ENCODE measurements at places on chromosomes 12 and 14.
A peak's percentile ranks its signal among the peaks of the same experiment; 100 is the strongest.

- no peak for DNase-seq
Measured at GRCh38 chr14:99515301-99516155, 34.3 kb downstream of the CCNK start.

- peak; percentile 65 for DNase-seq
Measured at GRCh38 chr14:93954900-93955849, 21.2 kb downstream of the ASB2 start.

DNA sequence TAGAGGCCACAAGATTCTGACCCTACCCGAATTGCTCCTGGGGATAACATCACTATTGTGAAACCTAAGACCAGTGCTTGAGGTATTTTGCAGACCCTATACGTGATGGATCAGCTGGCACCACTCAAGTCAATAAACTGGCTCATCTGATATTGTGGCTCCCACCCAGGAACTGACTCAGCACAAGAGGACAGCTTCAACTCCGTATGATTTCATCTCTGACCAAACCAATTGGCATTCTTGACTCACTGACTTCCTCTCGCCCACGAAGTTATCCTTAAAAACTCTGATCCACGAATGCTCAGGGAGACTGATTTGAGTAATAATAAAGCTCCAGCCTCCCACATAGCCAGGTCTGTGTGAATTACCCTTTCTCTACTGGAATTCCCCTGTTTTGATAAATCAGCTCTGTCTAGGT is 1036.1 kb upstream of the TMEM132C start:
- DNase-seq, result no peak

- no peak for DNase-seq
Measured at GRCh38 chr14:44798386-44799242, 163.1 kb downstream of the KLHL28 start.

DNA sequence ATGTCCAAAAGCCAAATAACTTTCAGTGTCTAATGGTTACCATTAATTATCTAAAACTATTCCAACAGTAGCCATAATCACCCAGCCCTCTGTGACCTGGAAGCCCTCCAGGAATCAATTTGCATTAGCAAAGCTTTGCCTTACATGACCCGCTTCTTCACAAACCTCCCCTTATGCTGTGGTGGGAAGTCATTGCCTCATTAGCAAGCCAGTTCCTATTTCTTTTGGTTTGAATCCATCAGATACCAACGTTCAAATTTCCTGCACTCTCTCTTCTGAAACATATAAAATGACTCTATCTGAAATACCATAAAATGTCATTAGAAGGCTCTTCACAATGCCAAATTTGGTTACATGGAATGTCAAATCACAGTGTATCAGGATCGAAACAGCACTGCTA is 268.3 kb upstream of the PRKD1 start:
- DNase-seq, result no peak

DNA sequence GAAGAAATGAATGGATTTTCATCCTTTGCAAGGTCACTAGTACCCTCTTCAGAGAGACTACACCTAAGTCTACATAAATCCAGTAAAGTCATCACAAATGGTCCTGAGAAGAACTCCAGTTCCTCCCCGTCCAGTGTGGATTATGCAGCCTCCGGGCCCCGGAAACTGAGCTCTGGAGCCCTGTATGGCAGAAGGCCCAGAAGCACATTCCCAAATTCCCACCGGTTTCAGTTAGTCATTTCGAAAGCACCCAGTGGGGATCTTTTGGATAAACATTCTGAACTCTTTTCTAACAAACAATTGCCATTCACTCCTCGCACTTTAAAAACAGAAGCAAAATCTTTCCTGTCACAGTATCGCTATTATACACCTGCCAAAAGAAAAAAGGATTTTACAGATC is 40.8 kb downstream of the SPATA7 start:
- no peak for DNase-seq

- DNase-seq, result no peak
Measured at GRCh38 chr14:61647704-61648103, 47.6 kb upstream of the HIF1A start.

DNA sequence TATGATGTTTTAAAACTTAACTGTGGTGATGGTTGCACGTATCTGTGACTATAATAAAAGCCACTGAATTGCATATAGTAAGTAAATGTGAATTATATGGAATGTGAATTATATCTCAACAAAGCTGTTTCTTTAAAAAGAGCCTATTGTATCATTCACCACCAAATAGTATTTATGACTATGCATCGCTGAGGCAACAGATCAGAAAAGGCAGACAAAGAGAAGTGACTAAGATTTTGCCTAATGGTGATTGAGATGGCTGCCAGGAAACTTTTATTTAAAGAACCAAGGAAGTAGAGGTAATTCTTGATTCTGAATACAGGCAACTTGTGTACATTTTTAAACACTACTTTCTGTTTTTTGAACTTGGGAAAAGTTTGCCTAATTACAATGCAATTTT is 31.7 kb downstream of the DHRS7 start:
- no peak for DNase-seq

DNA sequence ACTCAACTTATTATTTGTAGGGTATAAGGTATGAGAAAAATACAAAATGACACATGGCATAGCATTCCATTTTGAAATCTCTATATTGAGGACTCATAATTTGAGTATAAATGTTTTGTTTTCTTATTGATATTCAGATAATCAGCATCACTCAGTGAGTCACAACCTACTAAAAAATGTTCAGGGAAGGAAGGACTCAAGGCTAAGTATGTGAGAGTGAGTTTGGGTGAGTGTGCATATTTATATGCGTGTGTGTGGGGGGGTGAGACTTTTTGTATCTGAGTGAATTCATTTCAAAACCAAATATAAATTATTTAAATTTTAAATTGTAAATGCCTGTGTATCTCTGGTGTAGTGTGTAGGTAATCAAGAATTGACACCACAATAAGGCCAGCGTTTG is 87.8 kb upstream of the PRKD1 start:
- no peak for DNase-seq

DNA sequence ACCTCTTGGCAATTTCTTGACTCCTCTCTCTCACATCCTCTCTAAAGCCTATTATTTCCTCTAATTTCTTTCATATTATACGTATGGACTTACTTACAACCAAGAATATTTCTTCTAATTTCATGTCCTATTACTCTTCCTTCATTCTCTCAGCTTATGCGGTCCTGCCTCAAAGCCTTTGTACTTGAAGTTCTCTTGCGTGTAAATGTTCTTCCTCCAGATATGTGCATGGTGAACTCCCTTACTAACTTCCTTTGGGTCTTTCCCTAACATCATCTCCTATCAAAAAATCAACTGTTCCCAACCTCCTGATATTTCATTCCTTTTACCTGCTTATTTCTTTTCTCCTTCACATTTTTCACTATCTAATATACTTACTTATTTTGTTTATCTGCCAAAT is 23.1 kb downstream of the DNAL1 start:
- no peak for DNase-seq

DNA sequence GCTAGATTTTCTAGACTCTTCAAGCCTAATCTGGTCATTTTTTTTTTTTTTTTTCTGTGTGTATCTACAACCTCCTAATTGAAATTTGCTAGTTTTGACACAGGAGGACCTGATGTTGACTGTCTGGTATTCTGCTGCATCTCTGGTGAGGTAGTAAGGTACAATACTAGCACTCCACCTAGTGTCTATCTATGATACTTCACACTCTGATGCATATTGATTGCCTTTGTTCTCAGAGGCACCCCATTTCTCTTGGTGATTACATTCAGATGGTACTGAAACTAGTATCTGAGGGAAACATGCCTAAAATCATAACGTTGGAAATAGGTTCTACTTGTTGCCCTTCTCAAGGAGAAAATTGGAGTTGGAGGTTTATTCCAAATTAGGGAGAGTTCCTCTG is 930.5 kb upstream of the NOVA1 start:
- no peak for DNase-seq

- no peak for DNase-seq
Measured at GRCh38 chr14:90491911-90492531, 95.2 kb downstream of the CALM1 start.

GRCh38 chr12:52856787-52857186 is 8.0 kb upstream of the KRT78 start:
- no peak for DNase-seq

- DNase-seq, result no peak
Measured at GRCh38 chr14:104892531-104893434, 27.7 kb downstream of the CEP170B start.

- no peak for DNase-seq
Measured at GRCh38 chr14:100816286-100816949, 9.5 kb upstream of the MEG3 start.

DNA sequence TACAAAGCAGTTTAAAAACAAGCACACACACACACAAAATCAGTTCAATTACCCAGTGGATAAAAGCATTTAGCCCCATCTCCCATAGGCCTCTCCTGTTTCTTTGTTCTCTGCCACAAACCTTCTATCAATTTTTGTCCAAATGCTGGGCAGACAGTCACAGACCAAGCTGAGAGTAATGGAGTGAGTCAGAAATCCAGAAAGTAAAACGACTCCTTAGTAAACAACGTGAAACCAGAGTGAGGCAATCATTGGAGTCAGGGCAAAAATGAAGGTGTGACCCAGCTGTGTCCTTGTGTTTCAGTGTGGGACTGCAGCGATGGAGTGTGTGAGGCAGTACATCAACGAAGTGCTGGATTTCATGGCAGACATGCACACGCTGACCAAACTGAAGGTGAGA is 102.0 kb downstream of the PRIMA1 start:
- no peak for DNase-seq

- DNase-seq, result no peak
Measured at GRCh38 chr12:39287409-39287808, 155.5 kb downstream of the KIF21A start.

- no peak for DNase-seq
Measured at GRCh38 chr14:42687421-42687820, 1080.7 kb downstream of the LRFN5 start.

GRCh38 chr14:58118097-58118815 is 33.8 kb downstream of the ARMH4 start:
- no peak for DNase-seq

DNA sequence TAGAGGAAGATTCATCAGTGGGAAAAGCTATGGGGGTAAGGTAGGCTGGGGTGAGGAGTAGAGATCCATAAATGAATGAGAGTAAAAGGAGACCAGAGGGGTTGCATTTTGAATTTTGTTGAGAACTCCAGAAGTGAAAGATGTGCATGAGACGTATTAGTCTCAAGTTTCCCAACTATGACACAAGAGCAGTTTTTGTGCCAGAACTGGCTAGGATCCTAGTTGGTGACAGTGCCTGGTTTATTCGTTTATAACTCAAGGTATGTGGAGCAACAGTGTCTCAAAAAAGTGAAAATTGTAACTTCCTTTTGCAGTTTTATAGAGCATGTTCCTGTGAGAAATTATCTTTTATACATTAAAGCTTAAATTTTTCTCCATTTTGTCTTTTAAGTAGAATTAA is 377.0 kb downstream of the NPAS3 start:
- no peak for DNase-seq

DNA sequence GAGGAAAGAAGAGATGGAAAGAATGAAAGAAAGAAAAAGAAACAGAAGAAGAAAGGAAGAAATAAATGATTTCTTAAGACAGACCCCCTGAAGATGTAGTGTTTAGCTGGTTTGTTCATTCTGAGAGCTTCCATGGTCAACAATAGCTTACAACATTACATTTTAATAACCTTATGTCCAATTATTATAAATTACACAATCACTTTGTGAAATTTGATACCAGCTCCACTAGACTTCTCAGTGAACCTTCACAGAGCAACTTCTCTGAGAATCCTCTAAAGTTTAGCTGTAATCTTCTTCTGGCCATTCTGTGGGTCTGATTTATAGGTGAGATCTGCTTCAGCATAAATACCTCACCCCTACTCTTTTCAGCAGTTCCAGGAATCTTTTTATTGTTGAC is 27.9 kb downstream of the SIX1 start:
- no peak for DNase-seq

- peak; percentile 17 for DNase-seq
Measured at GRCh38 chr14:55333711-55334485, 62.7 kb downstream of the FBXO34 start.

- DNase-seq, result no peak
Measured at GRCh38 chr12:82470906-82471512, 112.7 kb downstream of the METTL25 start.

DNA sequence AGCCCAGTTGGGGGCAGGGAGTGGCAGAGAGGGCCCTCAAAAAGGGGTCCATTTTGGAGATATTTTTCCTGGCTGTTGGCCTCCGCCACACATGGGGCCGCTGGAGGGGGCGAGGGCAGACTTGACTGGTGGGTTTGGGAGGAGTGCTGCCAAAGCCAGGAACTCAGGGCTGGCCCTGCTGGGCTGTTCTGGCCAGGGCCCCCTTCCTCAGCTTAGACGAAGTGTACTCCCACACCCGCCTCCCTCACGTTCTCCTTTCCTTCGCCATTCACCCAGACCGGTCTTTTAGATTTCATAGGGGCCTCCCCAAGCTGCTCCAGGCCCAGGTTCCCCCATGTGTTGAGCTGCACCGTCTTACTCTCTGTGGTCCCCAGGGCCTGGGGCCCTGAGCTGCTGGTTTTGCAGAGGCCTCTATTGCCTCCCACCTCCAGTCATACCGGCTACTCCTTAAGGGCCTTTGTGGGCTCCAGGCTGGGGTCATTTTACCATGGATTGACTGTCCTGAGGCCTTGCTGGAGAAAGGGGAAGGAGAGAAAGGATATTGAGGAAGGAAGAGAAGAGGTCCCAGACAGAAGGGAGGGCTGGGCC is 1.3 kb downstream of the KRT7 start:
- DNase-seq, result no peak

GRCh38 chr12:53327435-53328042 is 6.1 kb upstream of the AAAS start:
- no peak for DNase-seq

DNA sequence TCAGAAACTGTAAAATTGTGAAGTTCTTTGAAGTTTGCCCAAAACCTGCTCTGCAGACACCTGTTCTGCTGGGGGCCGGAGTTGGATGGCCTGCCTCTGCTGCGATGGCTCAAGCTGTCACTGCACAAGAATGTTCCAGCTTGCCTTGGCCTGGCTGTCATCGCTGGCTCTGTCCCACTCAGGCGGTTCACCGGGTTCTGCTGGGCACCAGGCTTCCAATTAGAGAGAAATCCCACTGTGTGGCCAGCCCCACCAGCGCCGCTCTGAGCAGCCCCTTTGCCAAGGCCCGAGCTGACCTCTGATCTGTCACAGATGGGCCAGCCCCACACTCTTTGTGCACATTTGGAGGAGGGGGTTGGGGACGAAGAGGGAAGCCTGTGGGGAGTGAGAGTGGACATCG is 71.7 kb upstream of the GPATCH2L start:
- DNase-seq, result no peak

DNA sequence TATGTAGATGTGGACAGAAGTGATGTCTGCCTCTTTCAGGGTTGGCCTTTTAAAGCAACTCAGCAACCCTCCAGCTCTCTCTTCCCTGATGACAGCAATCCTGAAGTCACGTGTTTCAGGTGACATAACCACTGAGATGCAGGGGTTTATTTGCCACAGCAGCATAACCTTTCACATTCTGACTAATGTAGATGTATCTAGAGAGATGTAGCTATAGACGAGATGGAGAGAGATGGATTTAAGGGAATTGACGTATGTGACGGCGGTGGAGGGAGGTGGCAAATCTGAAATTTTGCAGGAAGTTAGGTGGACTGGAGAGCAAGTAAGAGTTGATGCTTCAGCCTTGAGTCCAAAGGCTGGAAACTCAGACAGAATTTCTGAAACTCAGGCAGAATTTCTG is 126.0 kb downstream of the ZFP36L1 start:
- DNase-seq, result no peak

GRCh38 chr12:52346593-52346992 is 20.7 kb downstream of the KRT85 start:
- DNase-seq, result no peak

- DNase-seq, result no peak
Measured at GRCh38 chr12:13841358-13841757, 140.0 kb downstream of the GRIN2B start.
